ENCODE measurements at places on chromosomes 2 and 18.

GRCh38 chr2:103232865-103233264 lies 471.0 kb downstream of the TMEM182 start:
- no peak for DNase-seq

DNA sequence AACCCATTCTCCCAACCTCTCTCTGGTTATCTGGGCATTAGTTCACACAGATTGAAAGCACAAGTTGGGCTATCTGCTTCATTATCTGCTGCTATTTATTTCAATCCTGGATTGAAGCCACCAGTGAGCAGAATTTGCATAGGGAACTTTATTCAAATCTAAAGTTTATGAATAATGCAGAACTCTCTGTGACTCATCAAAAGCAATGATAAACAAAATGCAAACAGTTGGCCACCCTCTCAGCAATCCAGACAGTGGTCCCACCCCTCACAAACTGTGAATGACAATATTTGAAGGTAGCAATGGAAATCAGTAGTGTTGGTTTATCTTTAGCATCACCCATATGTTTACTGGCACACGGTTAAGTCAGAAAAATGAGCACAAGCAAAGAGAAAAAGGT lies 106.8 kb upstream of the TMEM178A start:
- DNase-seq: no peak

DNA sequence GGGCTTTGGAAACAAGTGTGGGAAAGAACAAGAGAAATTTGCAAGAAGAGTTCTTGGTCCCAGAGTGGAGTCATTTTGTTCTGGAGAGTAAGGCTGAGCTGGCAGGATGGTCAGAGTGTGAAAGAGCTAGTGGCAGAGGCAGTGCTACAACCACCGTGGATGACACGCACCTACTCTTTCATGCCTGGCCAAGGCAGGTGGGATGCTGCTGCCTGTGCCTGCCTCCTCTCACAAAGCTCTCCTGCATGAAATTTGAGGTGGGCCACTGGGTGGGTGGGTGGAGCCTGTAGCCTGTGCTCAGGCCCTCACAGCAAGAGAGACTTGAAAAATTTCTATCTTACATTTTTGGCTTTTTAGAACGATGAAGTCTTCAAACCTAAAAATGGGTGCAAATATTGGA lies 9.4 kb upstream of the INO80C start:
- DNase-seq: no peak

GRCh38 chr2:1488181-1488671 lies 75.0 kb downstream of the TPO start:
- no peak for DNase-seq

GRCh38 chr2:45177870-45178269 lies 168.6 kb upstream of the SIX2 start:
- DNase-seq: no peak

- DNase-seq: no peak
These were observed 646.2 kb downstream of the XIRP2 start for GRCh38 chr2:167534443-167534842.

All from activated CD4-positive, CD25-positive, alpha-beta regulatory T cell treated with anti-CD3 and anti-CD28 coated beads, Interleukin-2, amount 50 U/mL, for 16 hours (primary cell).